T1000 (cell line): ENCODE measurements at places on chromosomes 13 and 19.

DNA sequence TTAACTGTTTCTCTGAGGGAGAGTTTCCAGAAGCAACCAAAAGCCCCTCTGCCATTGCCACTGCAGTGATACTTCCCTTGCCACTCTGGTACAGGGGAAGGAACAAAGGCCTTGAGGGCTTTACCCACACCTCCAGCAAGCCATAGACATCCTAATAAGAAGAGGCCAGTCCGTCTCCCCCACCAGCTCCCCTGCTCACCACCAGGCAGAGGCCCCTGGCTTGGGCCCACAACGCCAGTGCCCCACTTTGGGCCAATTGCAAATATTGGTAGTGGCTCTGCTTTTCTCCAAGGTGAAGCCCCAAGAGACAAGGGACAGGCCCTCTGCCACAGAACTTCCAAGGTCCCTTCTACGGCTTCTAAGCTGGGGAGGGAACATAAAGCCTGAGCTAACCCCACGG is 833.0 kb downstream of the DACH1 start:
- DNase-seq = no peak

DNA sequence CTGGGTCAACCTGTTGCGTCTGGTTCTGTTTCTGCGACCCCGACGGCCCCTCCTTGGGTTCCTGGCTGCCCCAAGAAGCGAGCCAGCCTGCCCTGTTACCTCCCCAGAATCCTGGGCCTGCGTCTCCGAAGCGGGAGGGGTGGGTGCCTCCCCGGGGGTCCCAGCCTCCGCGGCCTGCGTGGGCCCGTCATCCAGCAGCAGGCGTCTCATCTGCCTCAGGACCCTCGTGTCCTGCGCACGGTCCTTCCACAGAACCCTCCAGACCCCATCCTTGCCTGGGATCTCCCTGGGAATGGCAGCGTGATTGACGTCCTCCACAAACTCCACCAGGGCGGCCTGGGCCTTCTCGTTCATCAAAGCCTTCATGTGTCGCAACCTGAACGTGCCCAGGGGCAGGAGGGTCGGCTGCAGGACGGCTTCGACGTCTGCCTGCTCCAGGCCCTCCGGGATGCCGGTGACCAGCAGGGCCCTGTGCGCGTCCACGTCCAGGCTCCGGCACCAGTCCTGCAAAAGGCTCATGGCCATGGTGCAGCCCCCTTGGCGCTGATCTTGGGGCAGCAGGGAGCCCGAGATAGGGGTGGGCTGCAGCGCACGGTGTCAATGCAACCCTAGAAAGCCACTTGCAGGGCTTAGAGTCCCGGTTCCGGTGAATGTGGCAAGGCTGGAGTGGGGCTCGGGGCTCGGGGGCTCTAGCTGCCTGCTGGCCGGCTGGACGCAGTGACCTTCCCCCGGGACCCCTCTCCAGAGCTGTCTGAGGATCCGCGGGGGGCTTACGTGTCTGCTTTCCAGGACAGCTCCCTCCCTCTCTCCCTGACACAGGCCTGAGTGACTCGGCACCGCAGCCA is 504 bp downstream of the PNMA8B start:
- DNase-seq = no peak

DNA sequence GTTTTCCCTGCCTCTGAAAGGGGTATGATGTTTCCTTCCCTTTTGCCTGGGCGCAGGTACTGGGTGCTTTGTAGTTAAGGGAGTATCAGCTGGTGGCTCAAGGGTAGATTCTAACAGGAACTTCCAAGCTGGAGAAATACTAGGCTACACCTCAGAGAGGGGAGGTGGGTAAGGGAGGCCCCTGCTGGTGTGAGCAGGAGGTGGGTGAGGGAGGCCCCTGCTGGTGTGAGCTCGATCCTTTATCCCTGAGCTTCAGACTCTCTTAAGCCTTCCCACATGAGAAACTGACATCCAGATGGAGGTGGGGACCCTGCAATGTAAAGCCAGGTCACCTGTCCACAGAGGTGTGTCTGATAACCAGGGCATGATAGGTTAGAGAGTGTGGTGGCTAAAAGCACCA is 32.1 kb downstream of the CYP2B6 start:
- no peak for DNase-seq

DNA sequence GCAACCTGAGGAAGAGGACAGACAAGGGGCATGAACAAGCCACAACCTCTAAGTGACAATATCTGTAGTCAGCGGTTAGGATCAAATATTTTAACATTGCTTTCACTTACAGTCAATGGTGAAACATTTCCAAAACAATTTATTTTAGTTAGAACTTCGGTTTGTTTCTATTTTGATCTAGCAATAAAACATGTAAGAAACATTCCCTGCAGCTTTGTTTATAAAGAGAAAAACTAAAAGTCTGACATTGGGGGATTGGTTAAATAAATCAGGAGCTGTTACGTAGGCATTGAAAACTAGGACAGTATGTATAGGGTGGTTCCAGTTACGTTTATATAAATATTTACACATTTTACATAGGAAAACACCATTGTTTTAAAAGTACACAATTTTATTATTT is 3.4 kb downstream of the URI1 start:
- no peak for DNase-seq

DNA sequence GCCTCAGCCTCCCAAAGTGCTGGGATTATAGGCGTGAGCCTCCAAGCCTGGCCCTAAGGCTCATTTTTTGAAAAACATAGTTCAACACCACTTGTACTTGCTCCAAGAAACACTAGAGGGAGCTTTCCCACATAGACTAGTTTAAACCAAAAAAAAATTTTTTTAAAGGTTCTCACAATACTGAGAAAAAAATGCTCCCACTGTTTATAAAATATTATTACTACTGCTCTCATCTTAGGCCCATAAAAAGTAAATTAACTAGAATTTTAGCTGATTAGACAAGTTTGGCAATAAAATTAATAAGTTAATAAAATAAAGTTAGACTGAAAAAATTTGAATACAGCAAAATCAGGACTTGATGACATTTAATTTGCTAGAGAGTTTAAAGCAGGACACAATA is 109.5 kb downstream of the TBC1D4 start:
- DNase-seq = no peak

DNA sequence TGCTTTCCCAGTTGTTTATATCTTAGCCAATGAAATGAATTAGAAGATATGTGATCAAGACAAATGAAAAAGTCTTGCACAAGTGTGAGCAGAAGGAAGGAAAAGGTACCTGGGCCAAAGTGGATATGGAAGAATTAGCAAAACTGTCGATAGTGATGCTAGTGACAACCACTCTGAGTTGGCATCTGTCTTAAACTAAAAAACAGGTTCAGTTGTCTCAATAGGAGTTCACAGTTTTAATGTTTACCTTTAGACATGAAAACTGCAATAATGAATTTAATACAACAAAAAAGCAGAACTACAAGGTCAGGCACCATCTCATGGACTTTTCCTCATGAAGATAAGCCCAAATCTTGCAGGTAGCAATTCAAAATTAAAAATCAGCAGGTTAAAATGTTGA is 688.5 kb downstream of the EFNB2 start:
- DNase-seq = no peak
